ENCODE measurements at places on chromosomes 12 and 14.
A peak's percentile ranks its signal among the peaks of the same experiment; 100 is the strongest.

DNA sequence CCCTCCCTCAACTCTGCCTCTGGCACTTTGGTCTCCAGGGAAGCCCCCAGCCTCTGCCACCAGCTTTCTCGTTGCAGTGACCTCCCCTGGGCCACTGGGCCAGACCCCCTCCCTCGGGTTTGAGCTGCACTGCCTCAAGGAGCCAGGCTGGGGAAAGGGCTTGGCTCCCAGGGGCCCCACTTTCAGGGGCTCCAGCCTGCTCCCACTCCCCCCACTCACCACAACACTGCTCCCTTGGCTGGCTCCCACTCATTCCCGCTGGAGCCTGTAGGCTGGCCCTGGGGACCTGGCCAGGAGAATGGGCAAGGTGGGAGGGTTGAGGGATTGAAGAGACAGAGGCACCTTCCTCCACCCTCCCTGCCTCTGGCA is 19.3 kb upstream of the KIF26A start:
- no peak for DNase-seq

- peak; percentile 37 for DNase-seq
Observed at GRCh38 chr12:109648521-109648920, 65.1 kb upstream of the FAM222A start.

GRCh38 chr12:111259231-111259630 is 109.7 kb downstream of the PHETA1 start:
- no peak for DNase-seq

DNA sequence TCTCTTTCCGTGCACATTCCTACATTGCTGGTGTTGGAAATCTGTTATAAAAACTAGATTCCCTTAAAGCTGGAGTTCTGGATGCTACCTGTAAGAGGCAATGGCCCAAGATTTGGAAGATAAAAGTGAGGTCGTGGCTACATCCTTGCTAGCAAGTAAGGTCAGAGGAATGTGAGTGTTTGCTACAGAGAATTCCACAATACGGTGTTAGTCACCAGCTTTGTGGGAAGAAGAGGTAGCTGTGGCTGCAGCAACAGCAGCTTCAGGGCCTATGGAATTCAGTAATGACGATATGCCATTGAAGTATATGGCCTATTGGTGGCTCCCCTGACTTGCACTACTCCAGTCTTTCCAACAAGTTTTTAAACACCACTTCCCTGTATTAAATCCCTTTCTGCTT is 227.7 kb upstream of the TMEM260 start:
- DNase-seq = no peak

GRCh38 chr14:97177635-97178034 is 380.5 kb downstream of the VRK1 start:
- no peak for DNase-seq

DNA sequence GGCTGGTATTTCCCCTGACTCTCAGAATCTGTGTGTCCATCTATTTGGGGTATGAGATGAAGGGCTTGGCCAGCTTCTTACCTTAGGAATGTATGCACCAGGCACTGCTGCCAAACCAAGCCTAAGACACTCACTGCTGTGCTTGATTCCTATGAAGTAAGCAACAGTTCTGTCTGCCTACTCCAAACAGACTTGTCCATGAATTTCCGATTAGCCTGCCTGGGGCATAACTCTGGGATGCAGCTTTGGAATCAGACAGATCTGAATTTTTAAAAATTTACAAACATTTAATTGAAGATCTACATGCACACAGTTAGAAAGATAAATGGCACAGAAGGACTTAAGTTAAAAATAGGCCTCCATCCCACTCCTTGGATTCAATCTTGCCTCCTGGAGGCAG is 59.5 kb upstream of the JDP2 start:
- DNase-seq = no peak

- DNase-seq = no peak
Observed at GRCh38 chr12:46402451-46402850, 29.9 kb upstream of the SLC38A2 start.

- no peak for DNase-seq
Observed at GRCh38 chr12:82474181-82474797, 116.0 kb downstream of the METTL25 start.

DNA sequence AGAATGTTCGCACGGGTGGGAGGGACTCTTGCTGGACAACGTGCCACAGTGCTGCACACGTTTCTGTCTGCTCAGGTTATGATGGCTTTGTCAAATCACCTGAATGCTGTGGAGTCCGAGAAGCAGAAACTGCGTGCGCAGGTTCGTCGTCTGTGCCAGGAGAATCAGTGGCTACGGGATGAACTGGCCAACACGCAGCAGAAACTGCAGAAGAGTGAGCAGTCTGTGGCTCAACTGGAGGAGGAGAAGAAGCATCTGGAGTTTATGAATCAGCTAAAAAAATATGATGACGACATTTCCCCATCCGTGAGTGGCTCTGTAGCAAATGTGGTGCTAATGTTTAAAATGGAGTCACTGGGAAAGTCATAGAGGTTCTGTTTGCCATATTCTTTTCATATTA is 28.5 kb downstream of the KLC1 start:
- no peak for DNase-seq

GRCh38 chr14:103546652-103547454 is 15.6 kb downstream of the BAG5 start:
- DNase-seq = peak; percentile 84

DNA sequence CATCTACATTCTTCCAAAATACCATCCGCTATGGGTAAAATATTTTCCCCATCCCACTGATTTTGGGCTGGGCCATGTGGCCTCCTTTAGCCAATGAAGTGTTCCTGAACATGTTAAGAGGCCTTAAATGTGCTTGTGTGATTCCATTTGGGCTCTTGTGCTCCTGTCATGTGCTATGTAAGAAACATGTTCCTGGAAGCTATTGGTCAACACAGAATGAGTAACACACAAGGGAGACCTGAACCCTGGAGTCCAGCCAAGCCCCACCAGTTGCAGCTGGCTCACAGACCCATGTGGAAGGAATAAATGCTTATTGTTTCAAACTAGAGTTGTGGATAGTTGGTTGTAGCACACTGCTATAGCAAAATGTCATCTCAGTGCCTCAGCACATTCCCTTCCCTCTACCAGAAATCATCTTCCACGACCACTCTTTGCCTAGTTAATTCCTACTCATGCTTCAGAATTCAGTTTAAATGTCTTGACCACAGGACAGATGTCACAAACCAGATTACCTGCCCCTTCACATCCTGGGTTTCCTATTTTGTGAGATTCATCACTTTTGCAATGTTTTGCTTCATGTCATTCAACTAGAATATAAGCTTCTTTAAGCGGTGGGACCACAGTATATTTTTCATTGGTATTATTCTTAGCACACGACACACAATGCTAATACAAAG is 217.3 kb upstream of the EEA1 start:
- no peak for DNase-seq

GRCh38 chr12:15977999-15978951 is 67.1 kb downstream of the DERA start:
- no peak for DNase-seq

DNA sequence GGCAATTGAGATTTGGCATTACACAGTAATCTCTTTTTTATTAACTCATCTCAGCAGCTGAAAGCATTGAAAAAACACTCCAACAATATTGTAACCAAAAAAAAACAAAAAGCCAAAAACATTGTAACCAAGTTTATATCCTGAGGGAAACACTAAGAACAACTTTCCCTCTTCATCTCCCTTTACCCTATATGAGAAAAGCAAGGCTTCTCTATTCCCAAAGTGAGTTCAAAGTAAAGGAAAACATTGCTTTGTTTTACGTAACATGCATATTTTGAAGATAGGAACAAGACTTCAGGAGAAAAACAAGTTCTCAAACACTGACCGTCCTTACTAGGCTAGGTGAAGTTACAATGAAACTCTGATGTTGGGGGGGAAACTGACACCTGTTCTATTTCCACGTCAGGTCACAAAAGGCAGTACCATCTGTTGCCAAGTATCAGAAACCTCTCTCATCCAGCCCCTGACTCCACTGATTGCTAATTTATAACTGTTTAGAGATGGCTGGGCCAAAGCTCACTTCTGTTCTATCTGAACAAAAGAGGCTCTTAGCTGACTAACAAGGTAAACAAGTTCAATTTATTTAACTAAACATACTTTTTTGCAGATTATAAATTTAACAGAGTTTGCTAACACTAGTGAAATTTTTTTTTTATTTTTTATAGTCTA is 67.9 kb upstream of the PLXNC1 start:
- no peak for DNase-seq

GRCh38 chr12:40569626-40570179 is 122.5 kb upstream of the CNTN1 start:
- DNase-seq = no peak

- no peak for DNase-seq
Observed at GRCh38 chr14:61636291-61636690, 59.0 kb upstream of the HIF1A start.

- DNase-seq = no peak
Observed at GRCh38 chr14:64861916-64862315, 17.8 kb downstream of the SPTB start.

DNA sequence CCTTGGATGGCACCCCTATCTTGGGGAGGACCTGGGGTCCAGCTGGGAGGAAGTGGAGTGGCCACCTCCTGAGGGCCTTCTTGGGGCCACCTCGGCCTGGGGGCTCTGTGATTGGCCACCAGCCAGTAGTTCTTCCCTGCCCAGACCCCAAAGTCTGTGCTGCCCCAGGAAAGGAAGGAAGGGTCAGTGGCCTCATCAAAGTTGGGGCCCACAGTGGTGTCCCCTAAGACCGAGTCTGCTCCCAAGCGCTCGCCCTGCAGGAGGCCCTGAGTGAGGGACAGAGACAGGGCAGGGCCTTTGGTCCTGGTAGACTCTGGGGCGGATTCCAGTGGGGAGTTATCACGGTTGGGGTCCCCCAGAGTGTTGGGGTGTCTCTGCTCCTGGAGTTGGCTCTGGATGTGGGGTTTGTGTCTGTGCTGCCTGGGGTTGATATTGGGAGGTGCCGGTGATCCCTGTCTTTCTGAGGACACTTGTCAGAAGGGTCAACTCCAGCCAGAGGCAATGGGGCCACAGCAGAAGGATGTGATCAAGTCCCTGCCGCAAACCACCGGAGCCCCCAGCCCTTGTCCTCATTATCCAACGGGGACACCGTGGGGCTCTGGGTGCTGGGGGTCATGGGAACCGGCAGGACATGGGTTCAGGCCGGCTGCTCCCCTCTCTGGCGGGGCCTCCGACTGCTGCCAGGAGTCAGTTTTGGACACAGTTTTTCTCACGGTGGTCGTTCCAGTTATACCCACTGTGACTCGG is 364.3 kb downstream of the TMEM121 start:
- DNase-seq = no peak

DNA sequence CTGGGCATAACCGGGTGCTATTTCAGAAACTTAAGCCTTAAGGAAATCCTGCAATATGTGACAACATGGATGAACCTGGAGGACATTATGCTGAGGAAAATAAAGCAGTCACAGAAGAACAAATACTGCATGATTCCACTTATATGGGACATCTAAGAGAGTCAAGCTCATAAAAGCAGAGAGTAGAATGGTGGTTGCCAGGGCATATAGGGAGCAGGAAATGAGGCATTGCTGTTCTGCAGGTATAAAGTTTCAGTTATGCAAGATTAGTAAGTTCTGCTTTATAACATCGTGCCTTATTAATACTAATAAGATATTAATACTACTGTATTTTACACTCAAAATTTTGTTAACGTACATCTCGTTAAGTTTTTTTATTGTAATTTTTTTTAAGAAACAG is 124.2 kb upstream of the ATF1 start:
- DNase-seq = no peak

DNA sequence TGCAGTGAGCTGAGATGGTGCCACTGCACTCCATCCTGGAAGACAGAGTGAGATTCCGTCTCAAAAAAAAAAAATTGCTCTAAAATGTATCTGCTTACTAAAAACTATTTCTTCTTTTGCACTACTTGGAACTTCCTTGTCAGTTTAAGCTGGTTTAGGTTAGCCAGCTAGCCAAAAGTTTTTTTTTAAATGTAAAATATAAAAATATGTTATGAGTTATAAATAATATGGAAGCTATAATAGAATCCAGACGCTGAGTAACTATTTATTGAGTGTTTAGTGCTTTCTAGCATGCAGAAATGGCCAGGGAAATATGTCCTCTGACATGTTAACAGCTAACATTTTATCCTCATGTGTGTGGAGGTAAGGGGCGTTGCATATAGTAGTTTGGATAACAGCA is 85.6 kb downstream of the PLEKHA5 start:
- no peak for DNase-seq

- no peak for DNase-seq
Observed at GRCh38 chr12:131072451-131073230, 118.9 kb downstream of the ADGRD1 start.

DNA sequence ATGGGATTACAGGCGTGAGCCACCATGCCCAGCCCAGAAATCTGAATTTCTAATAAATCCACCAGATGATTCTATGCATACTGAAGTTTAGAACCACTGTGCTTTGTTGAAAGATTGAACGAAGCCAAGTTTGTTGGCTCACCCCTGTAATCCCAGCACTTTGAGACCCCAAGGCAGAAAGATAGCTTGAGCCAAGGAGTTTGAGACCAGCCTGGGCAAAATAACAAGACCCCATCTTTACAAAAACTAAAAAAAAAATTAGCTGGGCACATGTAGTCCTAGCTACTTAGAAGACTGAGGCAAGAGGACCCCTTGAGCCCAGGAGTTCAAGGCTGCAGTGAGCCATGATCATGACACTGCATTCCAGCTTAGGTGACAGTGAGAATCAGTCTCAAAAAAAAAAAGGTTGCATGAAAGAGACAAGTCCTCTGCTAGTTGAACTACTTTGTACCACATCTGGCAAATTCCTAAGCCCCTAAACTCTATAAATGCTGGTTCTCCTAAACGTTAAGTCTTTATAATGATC is 1.7 kb upstream of the ABHD4 start:
- DNase-seq = no peak

- no peak for DNase-seq
Observed at GRCh38 chr14:76329951-76330350, 46.0 kb upstream of the ESRRB start.

DNA sequence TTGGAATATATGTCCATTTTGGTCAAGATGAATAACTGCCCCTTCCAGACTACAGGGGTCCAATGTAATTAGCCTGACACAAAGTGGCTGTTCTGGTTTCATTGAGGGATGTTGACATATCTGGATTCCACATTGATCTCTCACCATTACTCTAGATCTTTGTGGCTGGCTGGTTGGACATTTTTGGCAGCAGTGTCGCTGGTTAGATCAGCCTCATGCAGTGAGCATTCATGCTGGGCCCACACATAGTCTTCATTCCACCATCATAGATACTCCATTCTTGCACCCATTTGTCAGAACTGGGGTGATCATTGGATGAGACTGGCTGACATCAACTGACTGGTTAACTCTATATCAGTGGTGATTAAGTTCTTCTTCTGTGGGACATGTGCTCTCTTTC is 74.4 kb downstream of the MGST1 start:
- no peak for DNase-seq

DNA sequence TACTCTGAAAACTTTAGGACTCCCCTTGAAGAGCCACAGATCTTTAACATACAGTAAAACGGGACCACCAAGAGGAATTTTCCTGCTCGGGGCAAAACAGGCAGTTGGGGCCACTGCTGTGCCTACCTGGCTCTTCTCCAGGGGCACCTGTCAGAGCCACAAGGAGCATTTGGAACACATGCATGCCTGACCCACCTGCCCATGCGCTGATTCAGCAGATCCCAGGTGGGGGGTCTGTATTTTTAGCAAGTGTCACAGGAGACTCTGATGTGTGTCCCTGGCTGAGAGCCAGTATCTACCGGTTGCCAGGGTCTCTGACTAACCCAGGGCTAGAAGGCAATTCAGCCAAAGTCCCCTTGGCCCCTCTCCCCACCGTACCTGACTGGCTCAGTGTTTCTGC is 6.5 kb downstream of the CTDSP2 start:
- DNase-seq = no peak

GRCh38 chr12:65881965-65882413 is 57.7 kb downstream of the HMGA2 start:
- DNase-seq = no peak
